ENCODE measurements at places on chromosomes 7 and 10.

DNA sequence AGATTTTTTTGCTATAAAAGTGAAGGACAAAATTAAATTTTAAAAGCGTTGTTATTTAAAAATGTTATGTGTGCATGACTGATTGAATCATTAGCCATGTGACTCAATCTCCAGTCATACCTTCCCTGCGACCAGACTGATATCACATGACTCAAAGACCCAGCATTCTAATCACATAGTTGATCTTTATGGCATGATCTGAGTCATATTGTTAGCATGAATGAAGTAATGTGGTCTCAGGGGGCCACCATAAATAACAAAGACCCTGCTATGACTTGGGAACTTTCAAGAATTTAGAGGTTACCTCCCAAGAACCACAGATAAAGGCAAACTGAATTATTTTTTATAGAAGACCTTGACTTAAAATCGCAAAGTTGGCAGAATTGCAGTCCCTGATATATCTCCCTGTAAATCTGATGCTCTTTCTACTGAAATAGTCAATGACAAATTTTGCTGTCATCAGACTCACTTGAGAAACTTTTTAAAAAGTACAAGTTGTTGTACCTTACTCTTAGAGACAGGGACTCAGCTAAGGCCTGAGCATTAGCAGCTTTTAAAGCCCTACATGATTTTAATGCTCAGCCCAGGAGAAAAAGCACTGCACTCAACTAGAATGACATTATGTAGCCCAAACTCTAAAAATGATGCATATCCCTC is 717.3 kb downstream of the XPNPEP1 start:
- no peak for DNase-seq

GRCh38 chr7:30543813-30544525 is 39.3 kb upstream of the GGCT start:
- DNase-seq: no peak

GRCh38 chr10:77160679-77161078 is 476.9 kb downstream of the KCNMA1 start:
- peak; percentile 34 for DNase-seq

DNA sequence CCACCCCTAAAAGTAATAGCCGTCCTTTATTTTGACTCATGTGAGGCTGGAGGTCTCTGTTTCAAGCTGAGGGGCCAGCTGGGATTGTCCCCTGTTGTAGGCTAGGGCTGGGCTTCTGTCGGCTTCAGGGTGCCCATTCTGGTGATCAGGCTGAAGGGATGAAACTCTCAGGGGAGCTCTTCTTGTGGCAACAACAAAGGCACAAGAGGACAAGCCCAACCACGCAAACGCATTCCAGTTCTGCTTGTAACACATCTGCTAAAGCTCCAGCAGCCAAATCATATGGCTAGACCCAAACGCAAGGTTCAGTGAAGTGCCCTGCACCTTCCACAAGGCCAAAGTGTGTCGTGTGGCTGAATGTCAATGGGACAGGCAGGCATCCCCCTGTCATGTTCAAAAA is 405.7 kb downstream of the INHBA start:
- DNase-seq: no peak

- no peak for DNase-seq
Observed at GRCh38 chr7:4561795-4562194, 120.3 kb upstream of the FOXK1 start.

GRCh38 chr7:5404421-5404826 is 19.2 kb downstream of the TNRC18 start:
- no peak for DNase-seq

DNA sequence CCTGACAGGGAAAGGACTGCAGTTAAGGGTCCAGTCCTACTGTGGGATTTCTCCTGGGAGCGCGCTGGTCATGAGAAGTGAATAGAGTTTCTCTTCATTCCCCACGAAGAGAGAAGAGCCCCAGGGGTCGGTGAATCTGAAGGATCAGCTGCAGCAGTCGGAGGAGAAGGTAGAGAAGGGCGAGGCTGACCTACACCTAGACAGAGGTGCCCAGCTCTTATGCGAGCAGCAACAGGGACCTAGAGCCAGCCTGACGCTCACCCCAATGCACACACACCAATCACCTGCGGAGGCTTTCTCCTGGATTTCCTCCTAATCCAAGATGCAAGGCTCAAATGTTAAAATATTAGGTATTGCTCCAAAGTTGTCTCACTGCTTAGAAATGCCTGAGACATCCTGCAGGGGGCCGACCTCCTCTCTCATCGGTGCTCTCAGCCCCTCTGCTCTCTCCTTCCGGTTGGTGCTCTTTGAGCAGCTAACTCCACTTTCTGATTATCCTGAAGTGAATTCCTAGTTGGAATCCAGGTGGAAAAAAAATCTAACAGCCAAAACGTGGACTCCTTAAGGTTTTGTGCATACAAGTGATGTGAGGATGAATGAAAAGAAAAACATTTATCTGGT is 176.4 kb downstream of the AHR start:
- DNase-seq: peak; percentile 9

DNA sequence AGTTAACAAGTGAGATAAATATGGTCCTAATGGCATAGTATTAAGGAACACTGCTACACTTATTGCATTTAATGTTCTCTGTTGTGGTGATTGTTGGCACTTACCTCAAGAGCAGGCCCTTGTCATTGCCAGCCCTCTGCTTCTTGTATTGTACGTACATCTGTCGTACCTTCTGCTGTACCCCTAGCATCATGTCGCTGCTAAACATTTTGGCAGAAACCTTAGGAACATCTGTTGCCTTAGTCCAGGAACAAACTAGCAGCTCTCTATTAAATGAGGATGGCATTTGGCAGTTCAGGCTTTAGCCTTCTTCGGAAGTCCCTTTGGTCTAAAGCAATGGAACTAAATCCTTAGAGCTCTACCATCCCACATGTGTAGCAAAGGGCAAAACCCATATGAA is 47.6 kb downstream of the PRKG1 start:
- DNase-seq: no peak

- DNase-seq: no peak
Observed at GRCh38 chr7:106071356-106071998, 40.6 kb downstream of the SYPL1 start.

DNA sequence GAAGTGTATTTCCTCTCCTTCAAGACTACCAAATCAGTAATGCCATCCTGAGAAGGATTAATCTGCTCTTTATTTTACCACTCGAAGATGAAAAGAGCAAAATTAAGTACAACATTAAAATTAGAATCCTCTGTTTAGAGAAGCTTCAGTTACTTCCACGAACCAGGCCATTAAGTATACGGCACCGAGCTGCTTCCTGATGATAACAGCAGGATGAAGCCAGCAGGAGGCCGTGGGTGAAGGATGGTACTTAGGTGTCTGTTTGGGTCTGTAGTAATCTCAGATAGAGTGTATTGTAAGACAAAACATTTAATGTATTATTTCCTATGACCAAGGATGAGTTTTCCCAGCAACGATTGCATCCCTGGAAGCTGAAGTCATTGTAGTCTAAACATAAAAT is 362.8 kb downstream of the SFMBT2 start:
- no peak for DNase-seq

DNA sequence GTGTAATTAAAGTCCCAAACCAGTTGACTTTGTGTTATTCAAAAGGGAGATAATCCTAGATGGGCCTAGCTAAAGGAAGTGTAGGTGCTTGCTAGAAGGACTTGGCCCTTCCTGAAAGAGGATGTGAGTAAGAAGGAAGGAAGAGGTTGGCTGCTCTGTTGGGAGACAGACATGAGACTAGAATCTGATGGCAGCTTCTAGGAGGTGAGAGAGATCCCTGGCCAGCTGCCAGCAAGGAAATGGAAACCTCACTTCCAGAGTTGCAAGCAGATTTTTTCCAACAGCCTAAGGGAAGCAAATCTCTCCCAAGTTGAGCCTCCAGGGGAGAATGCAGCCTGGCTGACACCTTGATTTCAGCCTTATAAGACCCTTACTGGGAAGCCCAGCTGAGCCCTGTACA is 368.4 kb upstream of the ZMIZ1 start:
- peak; percentile 26 for DNase-seq

GRCh38 chr10:74937266-74937856 is 111.0 kb downstream of the KAT6B start:
- DNase-seq: no peak

DNA sequence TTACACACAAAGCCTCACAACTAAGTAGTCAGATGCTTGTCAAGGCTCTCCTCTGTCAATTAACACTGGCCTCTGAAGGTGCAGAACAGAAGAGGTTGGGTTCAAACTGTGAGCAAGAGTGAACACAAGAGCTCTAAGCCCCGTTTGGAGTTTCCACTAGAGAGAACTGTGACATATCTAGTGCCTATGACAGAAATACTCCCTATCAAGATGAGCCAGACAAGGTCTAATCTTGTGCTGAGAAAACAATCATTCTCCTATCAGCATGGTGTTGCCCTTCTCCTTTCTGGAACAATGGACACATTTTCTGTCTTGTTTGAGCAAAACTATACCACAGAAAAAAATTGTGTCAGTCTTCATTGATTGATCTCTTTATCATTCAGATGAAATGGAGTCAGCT is 62.4 kb upstream of the CCDC71L start:
- no peak for DNase-seq

DNA sequence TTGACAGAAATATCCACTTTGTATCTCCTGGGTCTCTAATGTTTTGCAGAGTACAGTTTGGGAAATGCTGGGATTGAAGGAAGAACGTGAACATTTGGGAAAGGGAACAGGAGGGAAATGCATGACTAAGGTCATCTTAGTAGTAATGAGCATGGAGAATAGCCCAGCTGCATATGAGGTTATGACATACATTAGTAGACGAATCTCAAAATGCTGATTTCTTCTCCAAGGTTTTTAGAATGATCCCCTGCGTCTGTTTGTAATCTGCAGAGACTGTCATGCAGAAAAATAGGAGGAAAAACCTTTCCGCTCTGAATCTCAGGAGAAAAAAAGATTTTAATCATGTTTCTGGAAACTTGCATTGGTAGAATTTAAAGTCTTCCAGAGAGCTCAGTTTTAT is 133.6 kb downstream of the PPP1R9A start:
- DNase-seq: no peak

DNA sequence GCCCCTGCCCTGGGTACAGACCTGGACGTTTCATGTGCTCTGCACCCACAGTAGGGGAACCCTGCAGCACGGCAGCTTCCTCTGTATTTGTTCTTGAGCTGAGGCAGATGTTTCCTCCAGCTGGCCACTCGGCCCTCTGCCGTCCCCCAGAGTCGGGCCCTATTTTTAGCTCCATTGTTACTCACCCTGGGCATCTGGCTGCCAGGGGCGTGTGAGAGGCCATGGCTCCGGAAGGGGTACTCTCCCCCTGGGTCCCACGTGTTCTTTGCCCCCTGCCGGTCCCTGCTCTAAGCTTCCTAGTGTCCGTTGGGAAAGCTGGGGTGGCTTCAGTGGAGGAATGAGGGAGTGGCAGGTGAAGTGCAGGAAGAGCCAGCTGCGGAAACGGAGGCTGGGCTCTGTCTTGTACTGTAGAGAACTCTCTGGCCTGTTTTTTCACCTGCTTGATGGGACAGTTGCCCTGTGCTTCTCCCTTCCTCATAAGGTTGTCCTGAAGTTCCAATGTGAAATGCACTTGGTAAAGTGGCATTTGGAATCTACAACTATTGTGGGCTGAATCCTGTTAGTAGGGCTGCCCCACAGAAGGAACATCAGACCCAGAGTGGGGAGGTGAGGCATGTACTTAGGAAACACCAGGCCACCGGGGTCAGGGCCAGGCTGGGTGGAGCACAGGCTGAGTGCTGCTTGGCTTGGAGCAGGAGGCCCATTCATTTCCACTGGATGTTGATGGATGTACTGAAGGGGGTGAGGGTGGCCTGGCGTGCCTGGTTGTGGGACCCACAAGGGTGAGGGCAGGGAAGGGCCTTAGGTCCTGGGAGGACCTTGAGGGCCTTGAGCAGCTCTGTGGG is 30.6 kb downstream of the PALD1 start:
- no peak for DNase-seq

- DNase-seq: no peak
Observed at GRCh38 chr10:75662715-75663114, 231.3 kb downstream of the LRMDA start.

DNA sequence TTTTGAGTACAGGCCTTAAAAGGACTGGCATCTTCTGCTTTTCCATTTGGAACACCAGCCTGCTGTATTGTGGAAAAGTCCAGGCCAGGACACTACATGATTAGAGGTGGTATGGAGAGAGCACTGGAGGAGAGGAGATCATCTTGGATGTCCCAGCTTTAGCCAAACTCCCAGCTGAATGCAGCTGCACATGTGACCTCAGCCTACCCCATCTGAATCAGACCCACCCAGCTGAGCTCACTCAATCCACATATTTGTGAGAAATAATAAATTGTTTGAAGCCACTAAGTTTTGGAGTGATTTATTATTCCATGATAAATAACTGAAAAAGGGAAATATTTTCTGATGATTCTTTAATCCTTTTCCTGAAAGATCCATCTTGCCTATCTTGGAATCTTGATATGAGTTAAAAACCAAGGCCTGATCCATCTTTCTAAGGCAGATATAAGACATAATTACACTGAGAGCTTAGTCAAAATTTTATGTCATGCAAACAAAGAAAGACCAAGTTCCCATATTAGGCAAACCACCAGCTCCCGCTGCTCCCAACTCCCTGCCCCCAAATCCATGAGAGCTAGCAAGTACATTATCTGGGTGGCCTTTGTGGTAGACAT is 55.1 kb upstream of the TRIL start:
- no peak for DNase-seq

DNA sequence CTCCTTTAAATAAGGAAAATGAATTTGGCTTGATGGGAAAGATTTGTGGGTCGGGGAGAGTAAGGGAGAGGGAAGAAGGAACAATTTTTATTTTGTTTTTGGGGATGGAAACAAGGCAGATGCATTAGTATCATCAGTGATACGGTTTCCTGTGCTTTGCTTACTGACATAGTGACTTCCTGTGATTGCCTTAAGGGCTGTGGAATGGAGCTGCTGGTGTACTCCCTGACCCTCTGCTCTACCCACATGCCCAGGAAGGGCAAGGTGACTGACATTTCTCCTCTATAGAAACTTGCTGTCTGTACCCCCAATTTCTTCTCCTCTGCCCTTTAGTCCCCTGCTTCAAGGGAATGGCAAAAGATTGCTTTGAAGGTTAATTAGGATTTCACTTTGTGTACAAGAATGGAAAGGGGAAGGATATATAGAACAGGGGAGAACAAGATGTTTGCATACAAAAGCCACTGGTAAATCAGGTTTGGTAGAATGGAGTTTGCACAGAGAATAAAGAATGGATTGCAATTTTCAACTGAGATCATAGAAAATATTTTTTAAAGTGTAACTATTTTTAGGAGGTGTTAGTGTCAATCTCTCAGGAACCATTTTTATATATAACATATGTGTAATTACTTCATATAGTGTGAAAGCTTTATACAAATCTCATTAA is 129.0 kb upstream of the AGR3 start:
- no peak for DNase-seq

- DNase-seq: no peak
Observed at GRCh38 chr7:16430133-16430532, 8.8 kb upstream of the CRPPA start.
